ENCODE measurements at places on chromosomes 4 and X.

- DNase-seq = no peak
These were observed 388.9 kb downstream of the SPRY1 start for GRCh38 chr4:123785538-123785937.

DNA sequence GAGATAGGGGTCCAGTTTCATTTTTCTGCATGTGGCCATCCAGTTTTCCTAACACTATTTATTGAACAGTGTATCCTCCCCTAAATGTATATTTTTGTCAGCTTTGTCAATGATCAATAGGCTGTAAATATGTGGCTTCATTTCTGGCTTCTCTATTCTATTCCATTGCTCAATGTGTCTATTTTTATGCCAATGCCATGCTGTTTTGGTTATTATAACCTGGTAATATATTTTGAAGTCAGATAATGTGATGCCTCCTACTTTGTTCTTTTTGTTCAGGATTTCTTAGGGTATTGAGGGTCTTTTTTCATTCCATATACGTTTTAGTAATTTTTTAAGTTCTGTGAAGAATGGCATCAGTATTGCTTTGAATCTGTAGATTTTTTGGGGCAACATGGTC lies 8.7 kb upstream of the CXCL3 start:
- DNase-seq = no peak

- no peak for DNase-seq
These were observed 518 bp downstream of the TACR3 start for GRCh38 chr4:103719105-103719829.

- DNase-seq = no peak
These were observed 46.8 kb downstream of the ZNF141 start for GRCh38 chr4:384311-385010.

GRCh38 chr4:16157609-16158503 lies 68.4 kb downstream of the TAPT1 start:
- DNase-seq = no peak

- no peak for DNase-seq
These were observed 30.4 kb downstream of the DDX60L start for GRCh38 chr4:168449719-168450452.

- no peak for DNase-seq
These were observed 177.1 kb upstream of the NUDT10 start for GRCh38 chrX:51155566-51155965.

DNA sequence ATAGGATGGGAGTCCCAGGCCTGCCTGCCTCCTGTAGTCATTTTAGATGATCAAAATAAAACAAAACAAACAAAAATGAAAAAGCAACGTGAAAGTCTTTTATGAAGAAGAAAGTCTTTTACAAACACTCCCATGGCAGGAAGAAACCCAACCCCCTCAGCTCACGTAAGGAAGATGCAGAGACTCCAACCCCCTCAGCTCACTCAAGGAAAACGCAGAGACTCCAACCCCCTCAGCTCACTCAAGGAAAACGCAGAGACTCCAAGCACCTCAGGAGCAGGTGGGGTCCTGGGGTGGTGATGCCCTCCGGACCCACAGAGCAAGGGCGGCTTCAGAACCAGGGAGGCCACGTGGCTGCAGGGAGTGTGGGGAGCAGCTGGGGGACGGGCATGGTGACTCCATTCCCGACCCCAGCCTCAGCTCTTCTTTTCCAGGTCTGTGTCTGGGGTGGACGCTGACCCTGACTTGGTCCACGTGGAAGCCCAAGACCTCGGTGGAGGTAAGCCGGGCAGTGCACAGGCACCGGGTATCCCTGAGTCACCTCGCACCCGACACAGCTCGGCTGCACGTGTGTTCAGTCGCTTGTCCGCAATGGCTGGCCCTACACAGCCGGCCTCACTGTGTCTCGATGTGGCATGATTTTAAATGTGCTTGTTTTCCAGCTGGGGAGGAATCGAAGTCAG lies 226.5 kb upstream of the PSAPL1 start:
- no peak for DNase-seq

DNA sequence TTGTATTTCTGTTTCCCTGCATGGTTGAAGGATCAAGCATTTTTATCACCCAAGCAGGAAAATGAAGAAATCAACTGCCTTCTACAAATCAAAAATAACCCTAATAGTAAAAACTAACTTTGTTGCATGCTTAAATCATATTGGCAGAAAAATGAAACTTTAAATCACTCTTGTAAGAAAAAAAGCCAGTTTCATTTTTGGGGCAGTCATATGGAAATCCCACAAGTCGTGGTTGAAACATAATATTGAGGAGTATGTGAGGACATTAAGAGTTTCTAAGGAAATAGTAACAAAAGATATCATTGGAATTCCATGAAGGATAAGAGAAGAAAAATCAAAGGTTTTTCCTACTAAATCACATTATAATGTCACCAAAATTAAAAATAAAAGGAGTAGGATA lies 8.4 kb downstream of the TEC start:
- DNase-seq = no peak

DNA sequence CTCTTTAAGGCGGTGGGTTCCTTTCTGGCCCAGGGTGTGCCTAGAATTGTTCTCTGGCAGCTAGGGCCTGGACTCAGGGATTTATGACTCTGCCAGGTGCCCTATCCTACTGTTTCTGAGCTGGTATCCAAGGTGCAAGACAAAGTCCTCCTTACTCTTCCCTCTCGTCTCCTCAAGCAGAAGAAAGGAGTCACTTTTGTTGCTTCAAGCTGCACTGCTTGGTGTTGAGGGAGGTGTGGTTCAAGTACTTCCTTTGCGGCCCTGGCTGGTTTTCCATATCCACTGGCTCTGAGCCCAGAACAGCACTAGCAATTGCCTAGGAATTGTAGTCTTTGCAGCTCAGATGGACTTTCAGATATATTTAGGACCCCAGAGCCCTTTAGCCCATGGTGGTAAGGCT lies 39.3 kb downstream of the RTL3 start:
- DNase-seq = no peak

- DNase-seq = no peak
These were observed 46.6 kb upstream of the NWD2 start for GRCh38 chr4:37197899-37198298.

DNA sequence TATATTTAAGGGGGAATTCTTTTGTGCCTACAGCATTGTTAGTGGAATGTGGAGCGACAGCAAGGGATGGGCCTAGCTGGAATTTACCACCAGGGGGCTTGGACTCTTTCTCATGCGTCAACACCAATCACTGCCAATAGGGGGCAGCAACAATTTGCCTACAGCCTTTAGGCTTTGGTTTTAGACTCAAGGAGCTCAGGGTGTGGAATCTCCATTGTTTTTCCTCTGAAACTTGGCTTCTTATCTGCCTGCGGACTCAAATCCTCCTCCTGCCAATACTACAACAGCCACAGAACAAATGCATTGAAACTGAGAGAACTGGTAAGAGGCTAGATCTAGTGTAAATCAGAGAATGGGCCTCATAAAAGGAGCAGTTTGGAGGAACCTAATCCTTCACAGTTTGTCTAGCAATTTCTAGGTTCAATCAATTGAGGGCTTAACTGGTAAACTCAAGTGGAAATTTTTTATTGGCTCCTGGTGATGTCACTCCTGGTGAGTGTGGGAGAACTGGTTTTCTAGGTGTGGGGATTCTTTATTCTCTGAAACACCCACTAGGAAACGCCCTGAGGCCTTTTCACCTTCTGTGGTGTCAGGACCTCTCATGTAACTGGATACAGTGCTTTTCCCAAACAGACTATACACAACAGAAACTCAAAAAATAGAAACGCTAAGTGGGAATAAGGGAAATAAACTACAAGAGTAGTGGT lies 27.9 kb upstream of the TMSB4X start:
- DNase-seq = peak; percentile 66

GRCh38 chrX:68880846-68881552 lies 52.2 kb downstream of the EFNB1 start:
- no peak for DNase-seq

DNA sequence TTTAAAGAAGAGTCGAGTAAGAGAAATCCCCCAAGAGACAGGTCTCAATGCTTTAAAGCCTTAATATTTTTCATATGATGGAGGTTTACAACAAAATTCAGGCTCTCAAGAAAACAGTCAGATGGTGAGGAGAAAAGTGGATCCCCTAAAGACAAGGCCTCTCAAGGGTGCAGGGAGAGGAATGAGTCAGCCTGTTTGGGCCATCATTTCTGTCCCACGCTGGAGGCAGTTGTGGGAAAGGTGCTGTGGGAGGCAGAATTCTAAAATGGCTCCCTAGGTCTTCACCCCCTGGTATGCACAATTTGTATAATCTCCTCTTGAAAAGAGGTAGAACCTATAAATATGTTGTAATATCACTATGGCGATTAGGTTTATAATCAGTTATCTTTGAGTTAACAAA lies 4.6 kb upstream of the TIFA start:
- no peak for DNase-seq

- no peak for DNase-seq
These were observed 240.7 kb downstream of the DCLK2 start for GRCh38 chr4:150318971-150319370.

GRCh38 chr4:174133551-174133950 lies 149.9 kb downstream of the FBXO8 start:
- no peak for DNase-seq

GRCh38 chrX:104335756-104336155 lies 81.0 kb upstream of the ESX1 start:
- no peak for DNase-seq

DNA sequence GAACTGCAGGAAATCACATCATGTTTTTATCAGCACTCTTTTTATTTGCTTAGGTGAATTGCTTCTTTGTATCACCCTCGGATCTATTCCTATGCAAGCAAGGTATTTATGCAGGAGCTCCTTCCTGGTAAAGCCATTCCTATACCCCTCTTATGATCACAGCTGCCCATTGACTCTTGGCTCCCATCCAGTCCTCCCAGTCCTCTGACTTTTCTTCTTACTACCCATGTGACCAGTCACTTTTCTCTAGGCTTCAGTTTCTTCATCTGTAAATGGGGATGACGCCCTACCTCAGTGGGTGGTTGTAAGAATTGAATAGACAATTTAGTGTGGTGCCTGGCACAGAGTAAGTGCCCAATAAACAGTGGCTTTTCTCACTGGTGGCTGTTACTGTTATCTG lies 144.9 kb downstream of the FHIP1A start:
- DNase-seq = no peak

DNA sequence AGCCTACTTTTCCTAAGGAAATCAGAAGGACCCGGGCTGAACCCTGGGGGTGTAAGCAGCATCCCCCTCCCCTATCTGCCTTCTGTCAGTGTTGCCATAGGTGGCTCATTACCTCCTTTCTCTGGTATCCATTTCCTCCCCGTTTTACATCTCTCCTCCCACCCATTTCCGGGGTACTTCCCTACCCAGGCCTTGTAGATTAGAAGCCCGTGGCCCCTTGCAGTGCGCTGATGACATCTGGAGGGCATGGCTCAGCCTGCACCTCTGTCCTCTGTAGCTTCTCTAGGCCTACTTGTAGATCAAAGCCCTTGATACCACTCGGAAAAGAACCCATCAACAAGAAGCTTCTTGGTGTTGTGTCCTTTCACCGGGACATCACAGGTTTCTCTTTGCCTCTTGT lies 71.8 kb downstream of the NBDY start:
- peak; percentile 6 for DNase-seq

- no peak for DNase-seq
These were observed 1.3 kb upstream of the TIGD2 start for GRCh38 chr4:89109841-89110540.

GRCh38 chr4:105399532-105400161 lies 74.2 kb downstream of the PPA2 start:
- no peak for DNase-seq

GRCh38 chr4:98599617-98600205 lies 58.7 kb downstream of the TSPAN5 start:
- DNase-seq = no peak

DNA sequence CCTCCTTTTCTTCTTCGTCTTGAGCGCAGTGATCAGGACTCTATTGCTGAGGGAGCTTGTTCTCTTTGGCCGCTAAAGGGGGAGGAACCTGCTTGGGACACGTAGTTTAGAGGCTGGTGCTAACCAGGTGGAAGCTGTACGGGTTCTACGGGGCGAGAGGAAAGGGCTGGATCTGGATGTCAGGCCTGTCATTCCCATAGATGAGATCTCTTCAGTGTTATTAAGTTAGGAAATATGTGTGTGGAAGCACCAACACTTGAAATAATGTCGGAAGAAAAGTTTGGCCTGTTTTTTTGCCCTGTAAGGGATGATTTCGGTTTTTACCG lies 643 bp downstream of the SRP72 start:
- no peak for DNase-seq

GRCh38 chrX:11768039-11768438 lies 10.0 kb downstream of the MSL3 start:
- DNase-seq = no peak

GRCh38 chr4:84879651-84880200 lies 86.8 kb downstream of the WDFY3 start:
- no peak for DNase-seq

GRCh38 chr4:2785613-2786012 lies 7.3 kb upstream of the SH3BP2 start:
- no peak for DNase-seq

- no peak for DNase-seq
These were observed 83.6 kb downstream of the NBDY start for GRCh38 chrX:56812515-56813105.

GRCh38 chr4:149120331-149121022 lies 678.3 kb upstream of the NR3C2 start:
- DNase-seq = no peak

- no peak for DNase-seq
These were observed 9.6 kb upstream of the STK32B start for GRCh38 chr4:5041699-5042098.

GRCh38 chr4:82560853-82561785 lies 669 bp downstream of the TMEM150C start:
- DNase-seq = no peak

DNA sequence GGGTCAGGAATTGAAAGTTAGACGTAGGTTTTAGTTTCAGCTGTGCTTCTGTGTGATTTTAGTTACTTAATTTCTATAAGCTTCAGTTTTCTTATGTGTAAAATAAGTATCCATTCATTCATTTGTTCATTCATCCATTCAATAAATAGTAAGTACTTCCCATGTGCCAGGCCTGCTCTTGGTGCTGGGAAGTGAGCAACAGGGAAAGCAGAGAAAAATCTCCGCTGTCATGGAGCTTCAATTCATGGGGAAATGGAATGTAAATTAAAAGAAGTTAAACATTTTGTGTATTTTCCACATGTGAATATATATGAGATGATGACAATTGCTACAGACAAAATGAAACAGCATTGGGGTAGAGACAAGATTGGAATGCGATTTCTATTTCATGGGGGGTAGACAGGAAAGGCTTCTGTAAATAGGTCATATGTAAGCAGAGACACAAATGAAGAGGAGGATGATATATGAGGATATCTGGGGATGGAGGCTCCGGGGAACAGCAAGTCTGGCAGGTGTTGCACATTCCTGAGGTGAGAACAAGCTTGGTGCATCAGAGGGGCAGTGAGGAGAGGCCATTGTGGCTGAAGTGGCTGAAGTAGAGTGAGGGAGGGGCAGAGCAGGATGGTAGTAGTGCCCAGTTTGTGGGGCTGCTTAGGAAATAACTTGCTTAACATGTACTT lies 66.2 kb downstream of the FHIP1A start:
- no peak for DNase-seq

- no peak for DNase-seq
These were observed 175.2 kb upstream of the TET2 start for GRCh38 chr4:104971462-104971861.

DNA sequence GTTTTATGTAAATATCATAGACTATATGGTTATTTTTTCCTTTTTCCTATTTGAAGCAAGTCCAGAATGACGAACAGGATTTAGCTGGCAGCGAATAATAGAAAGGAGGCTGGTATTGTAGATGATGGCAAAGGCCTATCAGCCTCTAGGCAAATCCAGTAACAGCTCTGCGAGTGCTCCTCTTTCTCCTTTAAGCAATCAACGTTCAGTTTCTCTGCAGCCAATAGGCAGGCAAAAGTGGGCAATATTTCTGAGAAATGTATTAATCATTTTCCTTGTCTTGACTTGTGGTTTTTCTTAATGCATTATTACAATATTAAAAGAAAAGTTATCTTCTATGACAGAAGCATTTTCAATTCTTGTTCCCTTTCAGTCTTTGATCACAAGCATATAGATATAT lies 183.3 kb downstream of the SH3KBP1 start:
- DNase-seq = no peak
